ENCODE measurements at places on chromosomes 1 and 21. TPM values are rescaled to one million over a fixed set of nuclear protein-coding genes. Genes with fewer than 3 reads are reported as not detected.

GRCh38 chr1:213687832-213688231 is 299.9 kb upstream of the PROX1 start:
- no peak overlapping the region for H3K4me3 ChIP-seq
- DNase-seq: no peak
- H3K27me3 ChIP-seq: no peaks in the 10 kb centered on the region
- H3K36me3 ChIP-seq: no peaks in the 10 kb centered on the region
- no peak overlapping the region for H3K27ac ChIP-seq

Gene SPATA21
- not detected for total RNA-seq

Gene PTGS2
- 24.2 TPM for total RNA-seq

DNA sequence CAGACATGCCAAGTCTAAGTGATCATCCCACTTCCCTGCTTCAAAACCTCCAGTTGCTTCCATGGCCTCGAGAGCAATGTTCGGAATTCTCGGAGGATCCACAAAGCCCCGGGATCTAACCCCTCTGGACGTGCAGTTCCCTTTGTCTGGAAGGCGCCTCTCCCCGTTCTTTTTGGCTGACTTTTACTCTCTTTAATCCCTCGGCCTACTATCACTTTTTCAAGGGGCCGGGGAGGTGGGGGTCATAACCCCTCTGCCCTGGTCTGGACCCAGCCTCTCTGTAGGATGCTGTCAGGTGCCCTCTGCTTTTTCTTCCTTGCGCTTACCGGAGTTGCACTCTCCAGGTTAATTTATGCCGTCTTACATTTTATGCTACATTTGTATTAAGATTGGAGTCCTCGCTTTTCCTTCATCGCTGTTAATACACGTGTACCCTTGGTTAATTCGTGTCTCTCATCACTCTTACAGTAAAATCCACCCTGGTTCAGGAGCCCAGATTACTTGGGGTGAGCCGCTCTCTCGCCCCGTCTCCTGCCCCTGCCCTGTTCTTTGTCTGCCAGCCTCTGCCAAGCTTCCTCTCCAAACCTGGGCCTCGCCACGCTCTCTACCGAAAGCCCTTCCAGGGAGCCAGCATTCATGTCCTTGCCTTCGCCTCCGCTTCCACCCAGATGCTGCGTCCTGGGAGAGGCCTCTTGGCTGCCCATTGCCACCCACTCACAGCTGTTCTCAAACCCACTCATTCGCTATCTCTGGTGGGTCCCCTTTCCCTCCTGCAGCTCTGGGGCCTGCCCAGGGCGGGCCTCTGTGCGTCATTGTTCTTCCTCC is 448.6 kb downstream of the CAMTA1 start:
- no peaks in the 10 kb centered on the region for H3K4me1 ChIP-seq
- H3K36me3 ChIP-seq: no peaks in the 10 kb centered on the region
- H3K4me3 ChIP-seq: no peak overlapping the region
- no peak for DNase-seq

Gene PDZK1IP1
- total RNA-seq: 3.8 TPM

Gene SERINC2
- total RNA-seq: 30.0 TPM

DNA sequence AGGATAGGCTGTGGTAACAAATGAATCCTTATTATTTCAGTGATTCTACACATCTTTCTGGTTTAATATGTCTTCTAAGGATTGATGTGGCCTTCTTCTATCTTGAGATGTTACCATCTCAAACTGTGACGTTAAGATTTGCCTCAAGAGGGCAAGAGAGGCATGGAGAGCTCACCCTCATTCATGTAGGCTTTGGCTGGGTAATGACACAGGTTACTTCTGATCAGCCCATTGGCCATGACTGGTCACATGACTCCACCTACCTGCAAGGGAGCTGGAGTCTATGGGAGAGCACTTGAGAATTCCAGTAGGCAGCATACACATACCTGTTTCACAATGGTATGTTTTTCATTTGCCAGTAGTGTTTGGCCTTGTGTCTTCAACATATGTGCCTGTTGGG is 30.0 kb downstream of the CACHD1 start:
- no peak overlapping the region for H3K4me3 ChIP-seq
- DNase-seq: peak; percentile 82
- H3K27me3 ChIP-seq: no peaks in the 10 kb centered on the region
- H3K36me3 ChIP-seq: no peaks in the 10 kb centered on the region
- H3K4me1 ChIP-seq: no peaks in the 10 kb centered on the region

Gene MAN1C1
- 3.5 TPM for total RNA-seq

GRCh38 chr1:7644961-7645750 is 125.9 kb upstream of the VAMP3 start:
- no peaks in the 10 kb centered on the region for H3K36me3 ChIP-seq
- no peaks in the 10 kb centered on the region for H3K4me1 ChIP-seq
- H3K27ac ChIP-seq: no peak overlapping the region
- no peak for DNase-seq

- H3K27me3 ChIP-seq: no peaks in the 10 kb centered on the region
- H3K4me1 ChIP-seq: 0 out of 2 replicates have a peak, but pooled peaks cover 8% of the 10 kb centered on the region
- DNase-seq: no peak
- no peak overlapping the region for H3K27ac ChIP-seq
- no peaks in the 10 kb centered on the region for H3K36me3 ChIP-seq
- H3K4me3 ChIP-seq: no peak overlapping the region
Measured at GRCh38 chr1:26072305-26072704, 4.9 kb upstream of the TRIM63 start.

DNA sequence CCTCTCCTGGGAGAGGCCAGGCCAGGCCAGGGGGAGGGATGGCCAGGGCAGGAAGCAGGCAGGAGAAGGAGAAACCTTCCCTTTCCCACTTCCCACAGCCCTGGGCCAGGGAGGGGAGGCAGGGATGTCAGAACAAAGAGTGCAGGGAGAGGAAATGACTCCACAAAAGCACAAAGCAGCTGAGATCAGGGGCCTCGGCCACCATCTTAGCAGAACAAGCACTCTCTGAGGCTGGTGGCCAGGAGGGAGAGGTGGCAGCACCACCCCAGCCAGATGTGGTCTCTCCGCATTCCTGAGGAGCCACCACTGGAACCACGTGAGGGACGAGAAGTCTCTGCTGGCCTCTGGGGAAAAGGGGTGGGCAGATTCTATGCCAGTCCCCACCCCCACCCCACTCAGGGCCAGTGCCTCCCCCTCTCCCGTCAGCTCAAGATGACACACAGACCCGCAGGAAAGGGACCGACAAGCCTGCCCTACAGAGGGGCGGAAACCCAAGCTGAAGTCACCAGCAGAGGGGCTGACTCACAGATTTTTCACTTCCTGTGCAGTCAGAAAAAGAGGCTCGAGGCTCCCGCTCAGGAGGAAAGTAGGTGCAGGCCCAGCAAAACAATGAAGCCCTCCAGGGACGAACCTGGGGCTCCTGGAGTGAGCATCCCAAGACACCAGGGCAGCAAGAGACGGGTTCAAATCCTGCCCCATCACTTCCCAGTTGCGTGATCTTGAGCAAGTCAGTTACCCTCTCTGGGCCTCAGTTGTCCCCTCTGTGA is 24.1 kb upstream of the ALDH4A1 start:
- DNase-seq: no peak
- no peaks in the 10 kb centered on the region for H3K27me3 ChIP-seq
- no peak overlapping the region for H3K4me3 ChIP-seq
- no peaks in the 10 kb centered on the region for H3K36me3 ChIP-seq
- H3K27ac ChIP-seq: no peak overlapping the region

- H3K27me3 ChIP-seq: no peaks in the 10 kb centered on the region
- DNase-seq: no peak
- H3K4me1 ChIP-seq: no peaks in the 10 kb centered on the region
- H3K36me3 ChIP-seq: no peaks in the 10 kb centered on the region
- H3K4me3 ChIP-seq: no peak overlapping the region
Measured at GRCh38 chr21:16420031-16420724, 690.4 kb downstream of the USP25 start.

Gene PTCH2
- total RNA-seq: 0.48 TPM

GRCh38 chr1:63864224-63864641 is 90.4 kb downstream of the ROR1 start:
- H3K4me3 ChIP-seq: no peak overlapping the region
- H3K4me1 ChIP-seq: no peaks in the 10 kb centered on the region
- no peaks in the 10 kb centered on the region for H3K36me3 ChIP-seq
- H3K27me3 ChIP-seq: no peaks in the 10 kb centered on the region
- H3K27ac ChIP-seq: no peak overlapping the region

All from Caco-2 (cell line).